Osteocyte (in vitro differentiated cells): ENCODE measurements at places on chromosomes 4 and X. TPM values are rescaled to one million over a fixed set of nuclear protein-coding genes. Genes with fewer than 3 reads are reported as not detected.

DNA sequence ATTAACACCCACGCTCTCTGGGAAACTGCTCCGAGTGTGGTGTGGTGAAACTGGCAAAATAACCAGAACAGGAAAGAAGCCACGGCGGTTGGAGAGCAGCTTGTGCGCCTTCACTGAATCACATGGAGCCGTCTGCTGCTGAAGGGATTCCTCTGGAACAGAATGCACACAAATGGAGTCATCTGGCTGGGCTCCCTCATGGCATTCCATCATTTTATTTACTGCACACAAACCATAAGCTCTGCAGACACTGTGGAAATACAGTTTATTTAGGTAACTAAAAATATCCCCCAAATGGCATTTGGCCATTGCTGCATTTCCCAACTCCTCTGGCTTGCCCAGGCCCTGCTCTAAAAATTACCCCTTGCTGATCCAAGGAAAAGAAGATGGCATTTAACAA, 187.0 kb upstream of the S100G start:
- DNase-seq = no peak

GRCh38 chr4:8431553-8431952, 9.0 kb downstream of the ACOX3 start:
- DNase-seq = no peak

DNA sequence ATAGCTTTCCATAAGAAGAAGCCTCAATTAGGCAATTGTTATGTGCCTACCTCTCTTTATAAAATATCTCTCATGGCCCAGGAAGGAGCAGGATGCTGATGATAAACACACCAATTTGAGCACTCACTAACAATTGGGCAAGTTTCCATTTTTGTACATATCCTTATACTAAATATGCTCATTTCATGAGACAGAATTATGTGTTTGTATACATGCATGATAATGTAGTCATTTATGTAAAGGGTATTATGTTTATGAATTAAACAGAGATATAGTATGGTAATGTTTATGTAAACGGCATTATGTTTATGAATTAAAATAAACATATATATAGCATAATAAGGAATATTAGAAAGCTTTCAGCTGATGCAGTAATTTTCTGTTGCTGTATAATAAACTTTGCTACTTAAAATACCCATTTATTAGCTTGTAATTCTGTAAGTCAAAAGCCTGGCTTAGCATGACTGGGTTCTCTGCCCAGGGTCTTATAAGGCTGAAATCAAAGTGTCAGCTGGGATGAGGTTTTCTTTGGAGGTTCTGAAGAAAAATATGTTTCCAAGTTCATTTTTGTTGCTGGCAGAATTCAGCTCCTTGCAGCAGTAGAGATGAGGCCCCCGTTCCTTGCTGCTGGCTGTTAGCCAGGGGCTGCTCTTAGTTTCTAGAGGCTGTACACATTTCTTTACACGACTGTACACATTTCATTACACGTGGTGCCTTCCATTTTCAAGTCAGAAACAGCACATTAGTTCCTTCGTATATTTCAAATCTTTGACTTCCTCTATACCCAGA, 89.0 kb downstream of the GLRA2 start:
- DNase-seq = no peak

GRCh38 chr4:8916351-8916885, 44.8 kb upstream of the HMX1 start:
- peak; percentile 73 for DNase-seq

GRCh38 chr4:92305148-92305877, 1.5 kb downstream of the GRID2 start:
- DNase-seq = peak; percentile 84

- DNase-seq = no peak
These were observed 125.2 kb downstream of the AFAP1 start for GRCh38 chr4:7814451-7814850.

DNA sequence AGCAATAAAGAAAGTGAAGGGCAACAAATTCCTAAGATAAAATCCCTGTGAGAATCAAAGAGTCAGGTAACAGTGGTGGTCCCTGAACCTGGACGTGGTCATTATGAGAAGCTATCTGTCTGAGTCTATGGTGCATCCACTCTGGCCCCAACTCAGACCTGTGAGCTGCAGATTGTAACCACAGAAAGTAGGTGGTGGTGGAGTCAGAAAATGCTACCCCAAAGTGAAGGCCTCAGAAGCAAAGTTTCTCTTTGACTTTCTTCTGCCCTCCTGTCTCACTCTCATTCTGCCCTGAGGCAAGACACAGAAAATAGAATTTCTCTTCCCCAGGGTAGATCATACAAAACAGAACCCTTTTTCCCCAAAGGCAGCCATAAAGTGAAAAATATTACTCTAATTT, 84.1 kb upstream of the NEIL3 start:
- no peak for DNase-seq

DNA sequence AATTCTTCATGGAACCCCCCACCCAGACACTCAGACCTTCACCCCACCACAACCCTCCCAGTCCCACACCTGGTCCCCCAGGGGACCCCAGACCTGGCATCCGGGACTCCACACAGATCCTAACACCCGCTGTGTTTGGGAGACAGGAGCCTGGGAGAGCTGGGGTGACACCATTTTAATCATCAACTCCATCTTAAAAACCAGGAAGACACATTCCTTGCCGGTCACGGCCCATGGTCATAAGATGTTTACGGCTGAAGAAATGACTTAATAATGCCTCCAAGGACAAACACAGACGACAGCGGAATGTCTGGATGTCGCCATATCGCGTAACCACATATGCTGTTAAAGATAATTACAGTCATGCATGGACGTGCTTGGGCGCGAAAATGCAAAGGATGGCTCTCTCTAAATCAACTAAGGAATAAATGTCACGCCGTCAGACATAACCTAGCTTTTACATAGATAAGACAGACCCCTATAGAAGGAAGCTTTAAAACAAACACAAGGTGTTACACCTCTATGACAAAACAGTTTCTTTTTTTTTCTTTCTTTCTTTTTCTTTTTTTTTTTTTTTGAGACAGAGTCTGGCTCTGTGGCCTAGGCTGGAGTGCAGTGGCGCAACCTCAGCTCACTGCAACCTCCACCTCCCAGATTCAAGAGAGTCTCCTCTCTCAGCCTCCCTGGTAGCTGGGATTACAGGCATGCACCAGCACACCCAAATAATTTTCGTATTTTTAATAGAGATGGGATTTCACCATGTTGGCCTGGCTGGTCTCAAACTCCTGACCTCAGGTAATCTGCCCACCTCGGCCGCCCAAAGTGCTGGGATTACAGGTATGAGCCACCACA, 2.1 kb upstream of the DHRSX start:
- DNase-seq = no peak

- DNase-seq = no peak
These were observed 213.8 kb downstream of the PTTG2 start for GRCh38 chr4:38173935-38174518.

GRCh38 chrX:49060914-49061313, 2.1 kb downstream of the CCDC120 start:
- DNase-seq = no peak

GRCh38 chrX:54049801-54050200, 5.5 kb upstream of the PHF8 start:
- DNase-seq = no peak

GRCh38 chr4:13533670-13534343, 10.5 kb downstream of the NKX3-2 start:
- peak; percentile 66 for DNase-seq

- DNase-seq = no peak
These were observed 18.2 kb downstream of the RAI2 start for GRCh38 chrX:17842769-17843525.

DNA sequence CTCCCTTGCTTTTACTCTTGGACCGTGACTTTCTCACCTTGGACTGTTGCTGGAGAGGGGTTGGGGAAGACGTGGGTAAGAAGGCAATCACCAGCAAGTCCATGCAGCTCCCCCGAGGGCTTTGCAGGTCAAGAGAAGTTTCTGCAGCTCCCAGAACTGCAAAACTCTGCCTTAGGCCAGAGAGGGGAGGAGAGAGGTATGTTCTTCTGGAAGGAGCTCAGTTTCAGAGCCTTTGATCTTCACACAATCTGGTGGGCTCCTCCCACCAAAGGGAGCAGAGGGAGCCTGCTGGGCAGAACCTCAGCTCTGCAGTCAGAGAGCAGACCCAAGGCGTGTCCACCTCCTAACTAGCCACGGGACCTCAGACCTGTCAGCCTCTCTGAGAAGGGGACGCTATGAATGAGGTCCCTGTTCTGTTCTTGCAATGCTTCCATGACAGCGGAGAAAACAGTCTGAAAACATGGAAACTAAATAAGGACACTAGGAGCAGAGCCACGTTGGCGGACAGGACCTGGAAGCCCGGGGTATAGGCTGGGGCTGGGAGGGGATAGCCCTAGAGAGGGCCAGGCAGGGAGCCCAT, 92.8 kb downstream of the EVC2 start:
- DNase-seq = peak; percentile 65

DNA sequence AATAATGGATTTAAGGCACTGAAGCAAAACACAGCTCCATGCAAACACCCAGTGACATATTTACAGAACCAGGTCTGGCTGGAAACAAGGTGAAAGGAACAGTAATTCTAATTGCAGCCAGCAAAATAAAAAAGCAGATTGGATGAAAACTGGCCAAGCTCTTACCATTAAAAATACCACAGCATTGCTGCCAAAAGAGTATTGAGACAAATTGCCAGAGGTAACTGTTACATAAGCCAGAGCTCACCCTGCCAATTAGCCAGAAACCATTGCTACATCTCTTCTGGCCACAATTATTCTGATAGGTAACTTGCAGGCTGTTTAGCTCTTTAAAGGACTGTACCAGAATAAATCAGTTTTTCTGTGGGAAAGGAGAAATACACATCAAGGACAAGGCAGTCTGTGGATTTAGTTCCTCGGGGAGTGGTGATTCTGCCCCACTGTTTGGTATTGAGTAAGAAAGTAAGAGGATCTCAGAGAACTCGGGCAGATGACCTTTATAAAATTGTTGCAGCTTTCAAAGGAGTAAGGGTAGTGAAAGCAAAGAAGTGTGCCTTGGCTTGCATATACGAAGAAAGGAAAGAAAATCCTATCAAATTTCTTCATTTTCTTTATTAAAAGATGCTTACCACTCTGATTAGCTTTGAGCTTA, 369.5 kb downstream of the PPP3CA start:
- DNase-seq = no peak

- DNase-seq = no peak
These were observed 16.2 kb downstream of the GPAT3 start for GRCh38 chr4:83552083-83552482.

DNA sequence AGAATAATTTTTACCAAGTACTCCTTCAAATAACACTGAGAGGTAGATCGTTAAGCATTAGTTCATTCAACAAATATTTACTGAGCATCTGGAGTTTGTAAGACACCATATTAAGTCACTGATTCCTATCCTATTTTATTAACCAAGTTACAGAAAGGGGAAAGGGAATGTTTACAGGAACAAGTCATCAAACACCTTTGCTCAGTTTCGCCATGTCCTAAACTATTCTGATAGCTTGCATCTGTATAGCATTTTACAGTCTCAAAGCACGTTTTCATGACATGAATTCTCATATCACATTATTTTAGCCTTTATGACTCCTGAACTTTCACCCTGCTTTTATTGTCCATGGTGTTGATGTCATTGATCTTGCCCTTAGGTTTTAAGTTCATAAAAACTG, 89.2 kb downstream of the AREG start:
- DNase-seq = no peak

DNA sequence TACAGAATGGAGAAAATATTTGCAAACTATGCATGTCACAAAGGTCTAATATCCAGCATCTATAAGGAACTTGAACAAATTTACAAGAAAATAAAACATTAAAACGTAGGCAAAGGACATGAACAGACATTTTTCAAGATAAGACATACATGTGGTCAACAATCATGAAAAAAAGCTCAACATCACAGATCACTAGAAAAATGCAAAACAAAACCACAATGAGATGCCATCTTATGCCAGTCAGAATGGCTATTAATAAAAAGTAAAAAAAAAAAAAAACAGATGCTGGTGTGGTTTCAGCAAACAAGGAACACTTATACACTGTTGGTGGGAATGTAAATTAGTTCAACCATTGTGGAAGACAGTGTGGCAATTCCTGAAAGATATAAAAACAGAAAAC, 75.8 kb upstream of the IL13RA2 start:
- no peak for DNase-seq

DNA sequence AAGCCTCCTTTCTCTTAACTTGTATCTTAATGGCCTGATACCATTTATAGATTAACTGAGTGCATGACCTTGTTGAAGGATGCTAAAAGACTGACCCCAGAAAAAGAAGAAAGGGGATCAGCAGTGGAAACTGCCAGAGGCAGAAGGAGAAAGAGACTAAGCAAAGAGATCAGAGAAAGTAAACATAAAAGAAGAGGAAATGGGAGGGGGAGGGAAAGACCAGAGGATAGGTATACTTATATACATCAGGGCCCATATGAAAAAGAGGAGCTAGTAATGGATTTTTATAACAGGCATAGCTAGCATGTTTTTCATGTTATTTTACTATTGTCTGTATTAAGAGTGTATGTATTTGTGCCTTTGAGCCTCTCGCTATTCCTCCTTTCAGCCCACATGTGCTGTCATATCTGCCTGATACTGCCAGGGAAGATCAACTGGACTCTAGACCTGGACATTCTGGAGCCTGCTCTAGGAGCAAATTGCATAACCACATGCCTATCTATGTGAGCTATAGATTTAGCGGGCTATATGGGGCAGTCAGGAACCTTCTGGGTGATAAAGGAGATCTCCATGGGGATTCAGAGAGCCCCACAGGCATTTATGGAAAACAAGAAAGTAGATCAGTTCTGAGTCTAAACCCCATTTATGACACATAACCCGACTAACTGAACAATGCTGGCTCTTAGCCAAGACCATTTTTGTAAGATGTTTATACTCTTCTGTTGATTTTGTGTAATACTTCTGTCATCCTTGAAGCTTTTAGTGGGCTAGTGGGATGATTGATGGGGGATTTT, 13.4 kb upstream of the SNX12 start:
- no peak for DNase-seq

- no peak for DNase-seq
These were observed 158.3 kb downstream of the CPE start for GRCh38 chr4:165537028-165537648.

- DNase-seq = peak; percentile 64
These were observed 56.5 kb downstream of the CPZ start for GRCh38 chr4:8648816-8649630.

LDB2 gene
- 5.2 and 8.7 TPM in 2 replicates for total RNA-seq

ERCC6L gene
- 1.1 and 1.3 TPM in 2 replicates for total RNA-seq

XAGE1A gene
- total RNA-seq = not detected in 2 replicates

TEX13C gene
- not detected in 2 replicates for total RNA-seq

MPP1 gene
- total RNA-seq = 10.6 and 11.2 TPM in 2 replicates

NPFFR2 gene
- total RNA-seq = not detected in 2 replicates

BEX1 gene
- 9.3 and 10.7 TPM in 2 replicates for total RNA-seq

DTHD1 gene
- not detected in 2 replicates for total RNA-seq
